ENCODE measurements at places on chromosomes 7 and 10.

DNA sequence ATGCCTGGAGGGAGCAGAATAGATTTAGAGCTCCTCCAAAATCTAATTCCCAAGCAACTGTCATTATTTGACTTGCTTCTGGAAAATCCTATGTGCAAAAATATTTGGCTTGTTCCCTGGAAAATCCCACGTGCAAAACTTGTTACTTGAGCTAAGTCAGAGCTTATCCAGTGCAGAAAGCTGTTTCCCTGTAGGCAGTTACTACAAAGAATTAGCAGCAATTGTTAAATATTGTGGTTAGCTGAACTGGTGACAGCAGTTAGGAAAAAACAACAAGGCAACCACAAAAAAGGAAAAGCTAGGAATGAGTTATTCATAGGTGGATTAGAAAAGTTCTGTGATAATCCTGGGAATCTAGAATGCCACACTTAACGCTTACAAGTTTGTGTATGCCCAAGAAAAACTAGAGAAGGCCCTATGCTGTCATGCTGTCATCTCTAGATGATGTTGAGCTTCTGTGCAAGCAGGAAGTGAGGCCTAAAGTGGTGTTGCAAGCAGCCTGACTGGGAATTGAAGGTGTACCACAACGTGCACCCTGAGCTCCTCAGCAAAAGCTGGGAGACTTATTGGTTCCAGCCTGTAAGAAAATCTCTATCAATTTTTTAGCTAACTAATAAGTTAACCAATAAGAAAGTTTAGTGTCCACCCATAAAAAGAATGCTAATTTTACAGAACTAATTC lies 738.6 kb upstream of the LRRTM3 start:
- no peak for DNase-seq

GRCh38 chr10:59903871-59904270 lies 2.5 kb downstream of the CCDC6 start:
- no peak for DNase-seq

- no peak for DNase-seq
These were observed 324.4 kb upstream of the AOAH start for GRCh38 chr7:37048674-37049073.

- DNase-seq = no peak
These were observed 1078.4 kb downstream of the KCNMA1 start for GRCh38 chr10:76558996-76559891.

- DNase-seq = peak; percentile 39
These were observed 2.4 kb upstream of the CNOT4 start for GRCh38 chr7:135512135-135512887.

GRCh38 chr7:13489386-13489785 lies 500.1 kb downstream of the ETV1 start:
- DNase-seq = no peak

GRCh38 chr10:93090619-93091018 lies 16.9 kb downstream of the CYP26A1 start:
- DNase-seq = no peak

- no peak for DNase-seq
These were observed 29.6 kb upstream of the ZNF273 start for GRCh38 chr7:64873517-64873916.

DNA sequence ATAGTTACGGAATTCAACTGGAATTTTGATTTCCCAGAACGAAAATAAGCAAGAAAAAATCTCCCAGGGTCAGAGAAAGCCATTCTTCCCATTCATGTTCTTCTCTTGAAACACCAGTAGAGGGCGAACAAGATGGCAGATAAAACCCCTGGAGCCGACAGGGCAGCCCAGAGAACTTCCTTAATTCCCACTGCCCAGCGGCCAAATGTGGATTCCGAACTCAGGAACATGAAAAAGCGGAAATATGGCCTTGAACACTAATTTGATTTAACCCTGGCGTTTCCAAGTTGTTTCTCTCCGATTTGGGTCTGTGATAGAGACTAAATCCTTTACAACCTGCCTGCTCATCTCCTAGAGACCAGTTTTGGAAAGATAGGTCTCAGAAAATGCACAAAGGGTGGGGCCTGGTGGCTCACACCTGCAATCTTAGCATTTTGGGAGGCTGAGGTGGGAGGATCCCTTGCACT lies 100.7 kb upstream of the WAC start:
- peak; percentile 11 for DNase-seq

GRCh38 chr7:51329696-51330263 lies 13.2 kb upstream of the COBL start:
- DNase-seq = no peak

GRCh38 chr10:11237571-11237970 lies 219.9 kb downstream of the CELF2 start:
- DNase-seq = peak; percentile 63

GRCh38 chr7:114703677-114704076 lies 218.2 kb upstream of the MDFIC start:
- no peak for DNase-seq

- DNase-seq = no peak
These were observed 54.3 kb upstream of the CABCOCO1 start for GRCh38 chr10:61608255-61609033.
